PC-9 (cell line): ENCODE measurements at places on chromosomes 6 and 20. TPM values are rescaled to one million over a fixed set of nuclear protein-coding genes. Genes with fewer than 3 reads are reported as not detected.

OPN5 gene
- not detected in 2 replicates for total RNA-seq

SNX21 gene
- total RNA-seq: 9.8 and 13.3 TPM in 2 replicates

ANKRD66 gene
- not detected in 2 replicates for total RNA-seq

PRL gene
- total RNA-seq: not detected in 2 replicates

SNAP91 gene
- total RNA-seq: not detected in 2 replicates

CST3 gene
- 262 and 355 TPM in 2 replicates for total RNA-seq

SLC22A1 gene
- 0.25 TPM in 1 of 2 replicates, not detected in the other for total RNA-seq

TCP11 gene
- not detected in 2 replicates for total RNA-seq

RALGAPA2 gene
- total RNA-seq: 19.2 and 28.7 TPM in 2 replicates

TRIM10 gene
- total RNA-seq: not detected in 2 replicates

CYP39A1 gene
- total RNA-seq: 2.9 and 5.6 TPM in 2 replicates

DNA sequence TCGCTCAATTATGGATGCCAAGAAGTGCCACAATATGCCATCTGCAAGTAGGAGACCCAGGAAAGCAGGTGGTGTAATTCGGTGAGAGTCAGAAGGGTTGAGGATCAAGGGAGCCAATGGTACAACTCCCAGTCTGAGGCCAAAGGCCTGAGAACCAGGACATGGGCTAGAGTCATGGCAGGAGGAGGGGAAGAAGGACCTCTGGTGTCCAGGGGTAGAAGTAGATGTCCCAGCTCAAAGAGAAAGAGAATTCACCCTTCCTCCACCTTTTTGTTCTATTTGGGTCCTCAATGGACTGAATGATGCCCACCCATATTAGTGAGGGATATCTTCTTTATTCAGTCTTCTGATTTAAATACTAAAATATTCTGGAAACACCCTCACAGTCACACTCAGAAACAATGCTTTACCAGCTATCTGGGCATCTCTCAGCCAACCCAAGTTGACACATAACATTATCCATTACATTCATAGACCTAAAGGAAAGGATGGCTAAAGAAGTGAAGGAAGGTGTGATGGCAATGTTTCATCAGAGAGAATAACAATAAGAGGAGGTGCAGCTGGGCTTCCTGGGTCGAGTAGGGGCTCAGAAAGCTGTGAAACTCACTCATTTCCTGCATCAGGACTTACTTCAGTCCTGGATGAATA is 21.2 kb upstream of the HLA-DQA1 start:
- no peak for DNase-seq

GRCh38 chr6:3960754-3961361 is 111.7 kb downstream of the FAM50B start:
- no peak for DNase-seq

- DNase-seq: no peak
Measured at GRCh38 chr20:38032585-38033329, 499 bp downstream of the TTI1 start.

DNA sequence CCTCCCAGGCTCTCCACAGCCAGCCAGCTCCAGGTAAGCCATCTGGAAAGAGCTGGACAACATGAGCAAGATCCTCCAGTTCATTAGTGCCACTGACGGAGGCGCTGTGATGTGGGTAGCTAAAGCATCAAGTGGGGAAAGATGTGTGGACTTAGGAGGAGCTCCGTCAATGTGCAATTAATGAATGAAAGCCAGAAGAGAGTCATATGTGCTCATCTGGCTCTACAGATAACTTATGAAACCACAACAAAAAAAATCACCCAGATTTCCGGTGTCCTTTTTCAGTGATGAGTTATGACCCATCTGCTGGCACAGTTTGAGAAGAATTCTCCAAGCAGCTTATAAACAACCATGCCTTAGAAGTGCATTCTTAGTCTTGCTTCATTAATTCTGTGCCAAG is 311.7 kb upstream of the PLCB4 start:
- DNase-seq: no peak

DNA sequence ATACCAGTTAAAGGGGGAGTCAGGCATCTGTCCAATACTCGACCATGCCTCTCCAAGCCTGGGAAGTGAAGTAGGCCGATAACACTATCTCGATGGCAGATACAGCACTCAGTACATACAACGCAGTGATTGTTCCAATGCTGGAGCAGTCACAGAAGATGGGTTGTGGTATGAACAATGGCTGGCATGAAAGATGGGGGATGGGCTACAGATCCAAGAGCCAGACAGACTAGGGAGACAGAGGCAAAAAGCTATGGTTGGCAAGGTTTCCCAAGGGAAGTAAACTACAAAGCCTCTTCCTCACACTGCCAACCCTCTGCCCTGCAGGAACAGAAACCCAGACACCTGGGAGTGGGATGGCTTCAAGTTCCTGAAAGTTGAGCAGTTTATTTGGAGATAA is 19.2 kb downstream of the FKBP1A start:
- DNase-seq: no peak

DNA sequence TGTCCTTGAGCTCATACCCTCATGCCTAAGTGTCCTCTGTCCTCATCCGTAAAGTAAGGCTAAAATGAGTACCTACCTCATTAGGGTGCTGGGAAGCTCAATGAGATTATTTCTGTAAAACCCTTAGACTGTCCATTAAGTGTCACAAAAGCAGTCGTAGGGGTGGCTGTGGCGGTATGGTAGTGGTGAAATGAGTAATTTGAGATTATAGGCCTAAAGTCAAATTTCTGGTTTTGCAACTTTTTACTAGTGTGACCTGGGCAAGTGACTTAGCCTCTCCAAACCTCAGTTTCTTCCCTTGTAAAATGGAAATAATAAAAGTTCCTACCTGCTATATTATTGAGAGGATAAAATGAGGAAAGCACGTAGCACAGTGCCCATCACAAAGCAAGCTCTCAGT is 148.2 kb upstream of the AKAP12 start:
- DNase-seq: peak; percentile 82

DNA sequence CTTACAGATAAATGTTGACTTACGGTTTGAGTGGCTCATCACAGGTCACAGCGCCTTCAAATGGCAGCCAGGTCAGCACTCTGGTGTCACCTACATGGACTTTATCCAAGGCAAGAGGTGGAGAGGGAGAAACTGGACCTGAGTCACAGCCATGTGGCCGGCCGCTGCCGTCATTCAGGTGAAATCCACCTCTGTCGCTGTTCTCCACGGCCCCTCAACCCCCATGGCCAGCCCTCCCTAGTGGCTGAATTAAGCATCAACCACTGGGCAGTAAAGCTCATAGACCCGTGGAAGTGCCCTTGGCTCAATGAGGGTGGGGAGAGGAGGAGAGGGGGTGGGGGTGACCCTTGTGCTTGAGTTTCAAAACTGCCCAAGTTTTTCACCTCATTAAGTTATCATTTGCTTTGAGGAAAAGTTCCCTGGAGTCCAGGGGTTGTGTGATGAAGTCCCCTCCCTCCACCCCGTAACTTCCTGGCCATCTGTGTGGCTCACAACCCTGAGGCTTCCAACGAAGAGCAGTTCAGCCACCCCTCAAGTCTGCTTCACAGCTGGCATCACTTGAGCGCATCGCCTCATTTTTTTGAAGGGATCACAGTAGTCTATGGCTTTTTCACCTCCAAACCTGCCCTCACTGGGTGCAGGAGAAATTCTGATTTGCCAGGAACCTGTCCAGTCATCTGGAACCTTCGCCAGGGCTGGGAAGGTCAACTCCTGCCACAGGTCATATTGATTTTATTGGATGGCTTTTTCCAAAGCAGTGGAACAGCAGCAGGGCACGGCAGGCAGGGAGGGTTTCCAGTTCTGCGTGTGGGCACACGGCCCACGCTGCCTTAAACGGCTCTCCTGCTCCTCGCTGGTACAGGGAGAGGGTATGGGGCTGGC is 43.5 kb upstream of the APCDD1L start:
- peak; percentile 28 for DNase-seq

GRCh38 chr20:49034070-49034732 is 11.9 kb upstream of the CSE1L start:
- DNase-seq: no peak

GRCh38 chr6:76026101-76026500 is 46.4 kb downstream of the IMPG1 start:
- DNase-seq: no peak

DNA sequence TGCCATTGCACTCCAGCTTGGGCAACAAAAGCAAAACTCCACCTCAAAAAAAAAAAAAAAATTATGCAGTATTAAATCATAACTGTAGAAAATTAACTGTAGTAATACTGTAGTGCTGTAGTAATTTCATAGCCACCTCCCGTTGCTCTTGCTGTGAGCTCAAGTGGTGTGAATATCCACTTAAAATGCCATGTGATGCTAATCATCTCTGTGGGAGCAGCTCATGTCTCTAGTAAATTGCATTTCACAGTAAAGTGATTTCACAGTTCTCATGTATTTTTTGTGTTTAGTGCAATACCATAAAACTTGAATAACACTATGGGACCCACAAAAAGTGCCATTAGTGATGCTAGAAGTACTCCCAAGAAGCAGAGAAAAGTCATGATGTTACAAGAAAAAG is 14.4 kb upstream of the FAM217A start:
- DNase-seq: no peak

DNA sequence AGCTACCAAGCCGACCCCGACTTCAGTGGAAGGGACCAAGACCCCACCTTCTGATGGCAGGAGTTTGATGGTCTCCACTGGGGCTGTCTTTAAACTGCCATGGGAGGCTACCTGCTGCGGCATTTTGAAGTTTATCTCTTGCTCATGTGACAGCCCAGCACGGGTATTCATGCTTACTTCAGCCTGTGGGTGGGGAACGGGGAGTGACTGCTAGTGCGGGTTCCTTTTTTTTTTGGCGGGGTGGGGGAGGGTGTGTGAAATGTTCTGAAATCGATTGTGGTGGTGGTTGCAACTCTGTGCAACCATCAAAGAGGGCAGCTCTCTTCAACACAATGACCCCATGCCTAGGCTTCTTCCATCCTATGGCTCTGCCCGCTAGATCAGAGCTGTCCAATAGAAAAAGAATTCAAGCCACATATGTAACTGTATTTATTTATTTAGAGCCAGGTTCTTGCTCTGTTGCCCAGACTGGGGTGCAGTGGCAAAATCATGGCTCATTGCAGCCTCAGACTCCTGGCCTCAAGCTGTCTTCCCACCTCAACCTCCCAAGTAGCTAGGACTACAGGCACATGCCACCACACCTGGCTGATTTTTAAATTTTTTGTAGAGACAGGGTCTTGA is 53.7 kb downstream of the PPP1R16B start:
- DNase-seq: no peak

DNA sequence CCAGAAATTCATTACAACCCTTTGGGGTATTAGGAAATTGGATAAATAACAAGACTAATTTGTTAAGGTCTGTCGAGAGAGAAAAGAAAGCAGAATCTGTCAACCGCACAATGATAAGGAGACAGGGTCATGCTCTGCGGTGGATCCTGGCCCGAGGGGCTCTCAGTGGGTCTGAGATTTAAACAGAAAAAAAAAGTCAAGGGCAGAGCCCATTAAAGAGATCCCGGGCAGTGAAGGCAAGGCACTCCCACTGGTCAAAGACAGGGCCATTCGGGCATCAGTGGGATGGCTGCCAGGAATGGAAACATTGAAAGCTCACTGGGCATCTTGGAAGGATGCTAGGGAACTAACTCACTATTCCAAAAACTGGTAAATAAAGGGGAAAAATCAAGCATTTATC is 77.9 kb downstream of the GNAS-AS1 start:
- DNase-seq: no peak

DNA sequence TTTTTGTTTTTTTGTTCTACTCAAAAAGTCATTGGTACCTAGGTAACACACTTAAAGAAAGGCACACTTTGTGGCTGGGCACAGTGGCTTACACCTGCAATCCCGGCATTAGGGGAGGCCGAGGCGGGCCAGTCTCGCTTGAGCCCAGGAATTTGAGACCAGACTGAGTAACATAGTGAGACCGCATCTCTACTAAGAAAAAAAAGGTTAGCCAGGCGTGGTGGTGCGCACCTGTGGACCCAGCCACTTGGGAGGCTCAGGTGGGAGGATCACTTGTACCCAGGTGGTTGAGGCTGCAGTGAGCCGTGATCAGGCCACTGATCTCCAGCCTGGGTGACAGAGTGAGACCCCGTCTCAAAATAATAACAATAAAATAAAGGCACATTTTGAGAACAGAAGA is 67.4 kb upstream of the BHLHE23 start:
- DNase-seq: no peak

GRCh38 chr6:7434672-7435071 is 45.1 kb downstream of the RIOK1 start:
- DNase-seq: no peak

- DNase-seq: no peak
Measured at GRCh38 chr20:51560550-51561307, 18.2 kb upstream of the NFATC2 start.

DNA sequence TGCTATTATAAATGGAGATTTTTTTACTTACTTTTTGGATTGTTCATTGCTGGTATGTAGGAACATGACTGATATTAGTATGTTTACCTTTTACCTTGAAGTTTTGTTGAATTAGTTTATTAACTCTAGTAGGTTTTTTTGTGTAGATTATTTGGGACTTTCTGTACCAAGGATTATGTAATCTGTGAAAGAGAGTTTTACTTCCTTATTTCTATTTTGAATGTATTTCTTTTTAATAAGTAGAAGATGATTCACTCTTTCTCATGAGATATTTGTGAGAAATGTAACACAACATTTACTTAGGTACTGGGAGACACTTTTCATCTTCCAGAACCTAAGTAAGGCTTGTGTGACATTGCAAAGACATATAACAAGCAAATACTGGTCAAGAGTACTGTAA is 473.9 kb upstream of the HS3ST5 start:
- DNase-seq: no peak

- DNase-seq: no peak
Measured at GRCh38 chr6:37212268-37212667, 42.3 kb downstream of the PIM1 start.

GRCh38 chr20:46135856-46136633 is 17.9 kb downstream of the CD40 start:
- no peak for DNase-seq

DNA sequence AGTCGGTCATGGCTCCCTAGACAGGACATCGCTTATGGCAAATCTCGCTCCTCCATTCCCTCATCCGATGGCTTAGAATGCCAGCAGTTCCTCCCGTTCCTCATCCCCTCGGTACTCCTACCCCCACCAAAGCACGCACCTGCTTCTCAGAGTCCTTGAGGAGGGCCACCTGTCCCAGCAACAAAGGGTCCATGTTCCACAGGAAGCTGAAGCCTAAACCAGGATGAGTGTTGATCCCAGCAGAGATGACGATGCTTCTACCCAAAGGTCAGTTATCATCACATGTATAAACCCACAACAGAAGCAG is 111.2 kb downstream of the THBS2 start:
- no peak for DNase-seq

DNA sequence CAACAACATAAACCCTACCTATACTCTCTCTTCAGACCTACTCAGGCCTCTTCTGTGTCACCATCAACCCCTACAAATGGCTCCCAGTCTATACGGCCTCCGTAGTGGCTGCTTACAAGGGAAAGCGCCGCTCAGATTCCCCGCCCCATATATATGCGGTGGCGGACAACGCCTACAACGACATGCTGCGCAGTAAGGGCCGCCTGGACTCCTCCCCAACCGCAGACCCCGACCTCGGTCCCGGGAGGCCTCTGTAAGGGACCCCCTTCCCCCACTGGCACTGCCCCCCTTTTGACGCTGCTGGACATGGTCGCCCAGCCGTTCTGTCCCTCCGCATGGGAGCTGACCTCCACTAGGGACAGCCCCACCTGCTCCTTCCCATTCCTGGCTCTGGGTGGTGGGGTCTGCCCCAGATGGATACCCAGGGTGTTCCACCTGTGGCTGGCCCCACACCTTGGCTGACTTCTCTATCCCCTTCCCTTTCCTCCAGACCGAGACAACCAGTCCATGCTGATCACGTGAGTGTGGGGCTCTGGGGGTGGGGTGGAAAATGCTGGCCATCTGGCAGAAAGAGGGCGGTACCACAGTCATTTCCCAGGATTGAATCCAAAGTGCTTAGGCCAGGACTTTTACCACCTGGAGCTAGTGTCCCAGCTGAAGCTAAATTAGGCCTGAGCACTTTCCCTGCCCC is 25.0 kb downstream of the MYH7B start:
- no peak for DNase-seq

- DNase-seq: no peak
Measured at GRCh38 chr20:13119583-13119982, 101.5 kb upstream of the ISM1 start.
